HEK293T (cell line): ENCODE measurements at places on chromosomes 11 and 22.

DNA sequence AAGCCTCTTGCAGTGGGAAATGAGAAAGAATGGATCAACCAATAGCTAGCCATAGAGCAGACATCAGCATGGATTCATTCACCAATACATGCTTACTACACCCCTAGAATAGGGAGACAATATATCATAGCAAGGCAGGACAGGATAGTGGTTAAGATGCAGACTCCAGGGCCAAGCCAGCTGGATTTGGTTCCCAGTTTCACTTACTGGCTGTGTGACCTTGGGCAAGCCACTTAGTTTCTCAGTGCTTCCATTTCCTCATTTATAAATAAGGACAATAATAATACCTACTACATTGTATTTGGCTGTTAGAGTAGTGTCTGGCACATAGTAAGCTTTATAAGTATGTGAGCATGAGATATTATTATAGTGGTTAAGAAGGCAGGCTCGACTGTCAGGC is 7.1 kb downstream of the DCHS1 start:
- DNase-seq, result no peak

DNA sequence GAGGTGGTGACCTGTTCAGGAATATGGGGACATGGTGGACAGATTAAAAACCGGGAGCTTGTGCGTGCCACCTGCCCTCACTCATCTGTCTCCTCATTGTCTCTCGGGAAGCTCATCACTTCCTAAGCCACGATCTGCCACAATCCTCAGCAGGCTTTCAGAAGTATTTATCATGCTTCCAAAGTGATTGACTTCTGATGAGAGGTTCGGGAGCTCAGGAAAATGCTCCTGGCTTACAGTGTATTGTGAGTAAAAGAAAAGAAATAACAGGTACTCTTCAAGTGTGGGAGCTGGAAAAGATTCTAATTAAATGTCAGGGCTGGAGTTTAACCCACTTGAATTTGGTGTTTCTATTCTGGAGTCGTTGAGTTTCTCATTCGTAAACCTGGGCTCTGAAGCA is 91.9 kb upstream of the DRD2 start:
- no peak for DNase-seq

DNA sequence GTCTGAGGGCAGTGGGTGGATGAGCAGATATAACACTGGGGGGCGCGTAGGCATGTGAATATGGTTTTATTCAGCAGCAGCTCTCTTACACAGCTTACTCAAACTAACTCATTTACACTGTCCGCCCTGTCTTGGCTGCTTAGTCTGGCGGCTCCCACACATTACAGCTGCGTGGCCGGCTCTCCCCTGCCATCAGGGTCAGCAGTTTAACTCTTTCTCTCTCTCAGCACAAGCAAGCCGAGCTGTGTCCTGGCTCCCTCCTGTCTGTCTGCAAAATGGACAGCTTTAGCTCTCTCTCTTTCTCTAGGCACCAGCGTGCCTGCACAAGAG is 1310.1 kb upstream of the RAG2 start:
- DNase-seq, result no peak

DNA sequence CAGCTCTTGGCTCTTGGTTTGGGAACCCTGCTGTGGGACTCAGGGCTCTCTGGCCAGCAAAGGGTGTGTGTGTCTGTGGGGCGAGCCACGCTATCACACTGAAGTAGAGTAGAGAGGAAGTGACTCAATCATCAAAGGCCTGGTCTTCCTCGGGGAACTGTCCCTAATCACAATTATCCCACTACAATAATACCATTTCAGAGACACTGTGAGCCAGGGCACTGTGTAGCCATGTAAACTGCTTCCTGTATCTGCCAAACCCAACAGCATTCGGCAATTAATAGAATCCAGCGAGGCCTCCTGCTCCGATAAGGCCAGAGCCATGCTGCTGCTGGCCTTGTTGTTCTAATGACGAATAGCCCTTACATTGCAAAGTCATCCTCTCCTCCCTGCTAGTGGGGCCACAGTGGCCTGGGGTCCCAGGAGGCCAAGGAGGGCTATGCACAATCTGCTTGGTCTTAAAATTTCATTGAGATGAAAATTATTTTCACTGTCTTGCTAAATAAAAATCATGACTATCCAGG is 49.8 kb upstream of the LMO2 start:
- no peak for DNase-seq

- DNase-seq, result no peak
These were observed 569.6 kb upstream of the LARGE1 start for GRCh38 chr22:34489861-34490260.

DNA sequence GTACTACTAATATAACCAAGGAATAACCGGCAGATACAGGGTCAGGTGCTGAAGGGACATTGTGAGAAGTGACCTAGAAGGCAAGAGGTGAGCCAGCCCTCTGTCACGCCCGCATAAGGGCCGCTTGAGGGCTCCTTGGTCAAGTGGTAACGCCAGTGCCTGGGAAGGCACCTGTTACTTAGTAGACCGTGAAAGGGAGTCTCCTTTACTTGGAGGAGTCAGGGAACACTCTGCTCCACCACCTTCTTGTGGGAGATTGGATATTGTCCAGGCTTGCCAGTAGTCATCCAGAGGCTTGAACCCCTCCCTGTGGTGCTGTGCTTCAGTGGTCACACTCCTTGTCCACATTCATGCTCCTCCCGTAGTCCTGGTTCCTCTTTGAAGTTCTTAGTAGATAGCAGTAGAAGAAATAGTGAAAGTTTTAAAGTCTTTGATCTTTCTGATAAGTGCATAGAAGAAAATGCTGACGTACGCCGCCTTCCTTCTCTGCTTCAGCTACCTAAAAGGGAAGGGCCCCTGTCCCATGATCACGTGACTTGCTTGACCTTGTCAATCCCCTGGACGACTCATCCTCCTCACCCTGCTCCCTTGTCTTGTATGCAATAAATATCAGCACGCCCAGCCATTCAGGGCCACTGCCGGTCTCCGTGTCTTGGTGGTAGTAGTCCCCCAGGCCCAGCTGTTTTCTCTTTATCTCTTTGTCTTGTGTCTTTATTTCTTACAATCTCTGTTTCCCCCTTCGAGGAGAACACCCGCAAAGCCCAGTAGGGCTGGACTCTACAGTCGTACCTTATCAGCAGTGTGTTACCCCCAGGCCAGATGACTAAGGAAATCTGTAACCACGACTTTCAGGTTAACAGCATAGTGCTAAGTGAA is 6.1 kb downstream of the NUP50 start:
- DNase-seq, result no peak

DNA sequence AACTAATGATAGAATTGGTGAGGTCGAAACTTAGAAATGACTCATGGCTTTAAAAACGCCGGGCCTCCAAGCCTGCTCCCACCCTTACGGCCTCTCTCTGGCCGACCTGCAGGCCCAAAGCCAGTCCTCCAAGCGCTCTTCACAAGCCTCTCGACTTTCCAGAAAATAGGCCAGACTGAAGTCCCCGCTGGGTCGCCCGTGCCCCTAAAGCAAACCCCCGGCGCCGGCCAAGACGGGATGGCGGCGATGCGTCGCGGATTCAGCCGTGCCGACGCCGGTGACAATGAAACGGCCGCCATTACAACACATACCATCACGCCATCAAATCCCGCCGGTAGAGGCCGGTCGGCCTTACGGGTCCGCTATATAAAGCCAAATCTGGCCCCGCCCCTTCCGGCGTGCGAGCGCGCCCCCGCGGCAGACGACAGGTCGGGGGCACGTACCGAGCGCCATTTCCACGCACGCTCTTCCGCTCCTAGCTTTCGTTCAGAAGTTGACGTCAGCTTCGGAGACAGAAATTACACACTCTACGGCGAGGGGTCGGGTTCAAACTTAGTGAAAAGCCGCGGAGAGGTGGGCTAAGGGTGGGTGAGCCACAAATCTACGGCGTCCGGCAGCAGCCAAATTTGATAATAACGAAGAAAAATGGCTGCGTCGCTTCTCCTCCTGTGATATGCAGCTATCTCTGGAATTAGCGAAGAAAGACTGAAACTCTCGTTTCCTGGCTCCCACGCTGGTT is at the start of gene RPL3:
Gene RPL3 (minus strand): TSS at position 340 of the 739 bp plus-strand sequence. CDS start 26 bp downstream, at position 314.
- peak; percentile 97 for DNase-seq

GRCh38 chr11:63905179-63905578 is 11.8 kb downstream of the RCOR2 start:
- DNase-seq, result no peak

DNA sequence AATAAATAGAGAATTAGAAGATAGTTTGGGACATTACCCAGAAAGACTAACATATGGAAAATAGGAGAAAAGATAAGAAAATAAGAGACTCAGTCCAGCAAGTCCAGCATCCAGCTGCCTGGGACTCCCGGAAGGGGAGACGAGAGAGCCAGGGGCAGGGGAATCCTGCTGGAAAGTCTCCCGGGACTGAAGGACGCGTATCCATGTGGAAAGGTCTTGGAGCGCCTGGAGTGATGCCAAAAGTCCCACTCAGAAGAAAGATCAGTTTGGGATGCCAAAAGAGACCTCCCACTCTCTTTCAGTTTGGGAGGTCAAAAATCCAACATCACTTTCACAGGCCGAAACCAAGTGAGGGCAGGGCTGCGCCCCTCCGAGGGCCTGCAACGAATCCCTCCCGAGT is 30.7 kb downstream of the LRFN4 start:
- DNase-seq, result no peak

DNA sequence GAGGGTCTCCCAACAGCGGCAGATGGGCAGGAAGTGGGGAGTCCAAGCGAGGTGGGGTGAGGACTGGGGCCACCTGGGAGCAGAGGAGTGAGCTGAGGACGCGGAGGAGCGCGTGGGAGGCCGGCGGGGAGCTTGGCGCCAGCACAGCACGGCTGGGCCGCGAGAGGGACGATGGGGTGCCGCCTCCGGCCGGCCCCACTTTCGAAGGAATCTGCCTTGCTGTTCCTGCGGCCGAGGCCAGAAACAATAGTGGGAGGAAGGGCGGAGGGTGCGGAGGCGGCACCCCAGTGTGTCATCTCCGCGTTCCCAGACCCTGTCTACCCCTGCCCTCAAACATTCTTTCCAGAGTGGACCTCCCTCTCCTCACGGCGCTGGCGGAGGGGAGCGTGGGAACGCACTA is 5.5 kb downstream of the INS start:
- no peak for DNase-seq

DNA sequence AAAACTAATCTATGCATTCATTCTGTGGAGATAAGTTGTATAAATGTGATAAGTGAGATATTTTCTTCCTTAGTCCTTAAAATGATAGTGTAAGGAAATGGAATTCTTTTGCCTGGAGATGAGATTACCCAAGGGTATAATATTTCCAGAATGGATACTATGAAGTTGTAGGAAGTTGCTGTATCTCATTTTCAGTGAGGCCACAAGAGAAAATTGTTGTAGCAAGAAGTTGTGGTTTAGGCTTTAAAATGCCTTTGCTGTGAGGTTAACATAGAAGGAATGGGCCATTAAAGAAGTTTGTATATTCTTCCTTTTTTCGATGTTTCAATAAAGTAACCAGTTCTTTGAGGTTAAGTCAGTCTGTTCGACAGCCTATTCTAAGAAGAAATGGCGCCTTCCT is 50.7 kb upstream of the LIN7C start:
- no peak for DNase-seq

DNA sequence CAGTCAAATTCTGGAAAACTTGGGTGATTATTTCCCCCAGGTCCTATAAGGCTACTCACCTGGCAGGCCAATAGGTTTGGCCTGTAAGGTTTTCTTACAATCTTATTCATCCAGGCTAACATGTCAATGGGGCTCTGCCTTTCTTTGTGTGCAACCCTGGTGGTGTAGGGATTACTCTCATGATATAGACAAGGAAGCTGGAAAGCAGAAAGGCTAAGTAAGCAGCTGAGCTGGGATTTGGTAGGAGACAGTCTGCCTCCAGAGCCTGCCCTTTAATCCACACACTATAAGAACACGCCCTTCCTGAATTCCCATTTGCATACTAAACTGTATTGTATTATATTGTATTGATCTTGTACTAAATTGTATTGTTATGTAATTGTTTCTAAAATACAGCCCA is 373.3 kb upstream of the CCDC90B start:
- no peak for DNase-seq

DNA sequence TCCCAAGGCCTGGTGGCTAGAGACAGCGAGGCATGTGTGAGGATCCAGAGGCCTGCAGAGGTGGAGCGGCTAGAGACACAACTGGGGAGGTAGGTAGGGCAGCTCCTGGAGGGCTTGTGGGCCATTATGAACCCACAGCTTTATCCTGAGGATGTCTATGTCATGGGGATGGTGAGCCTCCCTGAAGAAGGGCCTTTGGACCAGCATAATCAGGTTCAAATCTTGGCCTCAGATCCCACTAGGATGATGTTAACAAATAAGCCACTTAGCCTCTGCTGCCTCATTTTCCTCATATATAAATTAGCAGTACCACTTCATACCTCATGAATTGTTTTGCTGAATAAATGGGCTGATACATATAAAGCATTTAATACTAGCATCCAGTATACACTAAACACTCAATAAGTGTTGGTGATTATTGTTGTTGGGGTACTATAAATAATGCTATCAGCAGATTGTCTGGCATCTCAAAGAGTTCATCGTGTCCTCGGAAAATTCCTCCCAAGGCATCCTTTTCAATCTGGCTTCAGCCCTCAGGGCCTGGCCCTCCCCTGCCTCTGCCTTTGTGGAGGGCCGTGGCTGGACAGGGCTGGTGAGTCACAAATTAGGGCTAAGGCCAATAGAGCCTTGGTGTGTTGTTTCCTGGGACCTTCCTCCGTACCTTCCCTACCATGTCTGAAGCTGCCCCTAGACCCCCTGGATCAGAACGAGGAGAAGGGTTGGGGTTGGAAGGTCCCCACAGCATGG is 30.9 kb upstream of the LRRC32 start:
- DNase-seq, result no peak

DNA sequence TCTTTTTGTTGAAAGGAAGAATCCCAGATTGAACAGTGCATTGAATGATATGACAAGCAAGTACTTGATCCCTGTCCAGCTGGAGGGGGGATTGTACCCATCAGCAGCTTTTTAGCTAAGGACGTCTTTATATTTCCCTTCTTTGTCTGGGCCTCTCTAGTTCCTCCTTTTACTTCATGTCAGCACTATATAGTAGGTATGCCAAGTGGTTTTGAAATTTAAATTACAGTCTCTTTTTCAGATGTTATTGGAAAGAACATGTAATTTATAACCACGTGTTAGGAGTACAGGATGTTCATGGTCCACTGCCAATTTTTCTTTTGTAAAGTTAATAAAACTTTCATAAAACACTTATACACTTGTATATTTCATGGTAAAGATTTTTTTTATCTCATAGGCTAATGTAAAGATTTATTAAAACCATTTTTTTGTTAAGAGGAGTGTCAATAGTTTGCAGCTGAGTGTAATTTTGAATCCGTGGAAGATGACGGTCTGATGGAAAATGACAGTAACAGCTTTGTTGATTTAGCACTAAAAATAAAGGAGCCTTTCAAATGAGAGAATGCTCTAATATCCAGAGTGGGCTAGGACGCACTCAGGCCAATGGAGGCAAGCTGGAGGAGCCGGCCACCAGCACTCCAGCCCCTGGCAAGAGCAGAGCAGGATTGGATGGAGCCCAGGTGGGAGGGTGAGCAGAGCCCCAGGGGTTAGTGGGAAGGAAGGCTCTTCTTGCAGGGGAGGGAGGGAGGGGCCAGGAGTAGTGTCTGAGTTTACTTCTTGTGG is 488.3 kb downstream of the INSC start:
- no peak for DNase-seq
